ENCODE measurements at places on chromosomes 12 and 14. TPM values are rescaled to one million over a fixed set of nuclear protein-coding genes. Genes with fewer than 3 reads are reported as not detected.

Gene PPP1R1A
- total RNA-seq, result not detected

Gene GTF2A1
- 25.2 TPM for total RNA-seq

Gene ATF7IP
- total RNA-seq, result 14.1 TPM

Gene SERPINA12
- total RNA-seq, result not detected

Gene KIAA0586
- total RNA-seq, result 17.8 TPM

Gene STYK1
- total RNA-seq, result not detected

Gene MIP
- total RNA-seq, result not detected

Gene FGF23
- not detected for total RNA-seq

Gene ERP29
- 128 TPM for total RNA-seq

Gene GARIN6
- total RNA-seq, result not detected

Gene METTL3
- 59.9 TPM for total RNA-seq

Gene MORN3
- total RNA-seq, result 0.77 TPM

Gene BRMS1L
- 3.9 TPM for total RNA-seq

Gene RXYLT1
- total RNA-seq, result 14.9 TPM

Data from fibroblast of lung (primary cell).